ENCODE measurements at places on chromosomes 7 and 10.
A peak's percentile ranks its signal among the peaks of the same experiment; 100 is the strongest.

DNA sequence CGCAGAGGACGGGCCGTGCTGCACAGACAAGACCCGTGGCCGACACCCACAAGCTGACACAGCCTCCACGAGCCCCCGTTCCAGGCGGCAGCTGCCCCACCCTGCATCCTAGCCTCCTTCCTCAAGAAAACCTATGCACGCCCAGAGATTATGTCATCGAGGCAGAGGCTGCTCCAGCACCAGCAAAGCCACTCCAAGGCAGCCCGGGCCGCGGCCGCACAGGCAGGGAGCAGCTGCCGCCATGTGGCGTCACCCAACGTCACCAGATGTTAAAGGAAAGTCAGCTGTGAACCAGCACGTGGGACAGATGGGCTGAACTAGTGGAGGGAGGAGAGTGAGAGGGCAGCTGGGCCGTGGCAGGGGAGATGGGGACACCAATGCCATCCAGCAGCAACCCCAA is 59.8 kb downstream of the STK32C start:
- no peak for DNase-seq

GRCh38 chr7:100489121-100489520 is 5.4 kb downstream of the NYAP1 start:
- DNase-seq: no peak

- DNase-seq: no peak
These were observed 24.3 kb downstream of the PRLHR start for GRCh38 chr10:118571123-118571522.

- peak; percentile 47 for DNase-seq
These were observed 718 bp upstream of the UMAD1 start for GRCh38 chr7:7639847-7640220.

- no peak for DNase-seq
These were observed 138.3 kb downstream of the DOCK4 start for GRCh38 chr7:112067632-112068540.

DNA sequence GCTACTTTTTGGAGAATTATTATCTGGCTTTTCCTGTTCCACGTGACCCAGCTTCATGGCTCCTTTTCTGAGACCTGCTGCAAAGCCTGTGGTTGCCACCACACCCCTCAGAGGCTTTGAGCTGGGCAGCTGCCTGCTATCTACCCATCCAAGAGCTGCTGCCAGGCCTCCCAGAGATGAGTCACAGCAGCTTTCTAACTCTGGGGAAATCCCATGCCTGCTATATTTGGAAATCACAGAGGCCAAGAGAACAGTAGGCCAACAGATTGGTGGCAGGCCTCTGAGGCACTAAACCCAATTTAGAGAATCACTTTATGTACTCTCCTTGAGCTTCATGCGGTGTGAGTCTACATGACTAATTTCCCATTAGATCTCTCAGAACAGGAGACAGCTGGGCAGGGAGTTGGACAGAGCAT is 35.2 kb downstream of the SGCE start:
- peak; percentile 15 for DNase-seq

GRCh38 chr7:117424090-117424829 is 3.0 kb downstream of the ASZ1 start:
- no peak for DNase-seq

- DNase-seq: no peak
These were observed 10.9 kb upstream of the NKX6-2 start for GRCh38 chr10:132796846-132797245.

DNA sequence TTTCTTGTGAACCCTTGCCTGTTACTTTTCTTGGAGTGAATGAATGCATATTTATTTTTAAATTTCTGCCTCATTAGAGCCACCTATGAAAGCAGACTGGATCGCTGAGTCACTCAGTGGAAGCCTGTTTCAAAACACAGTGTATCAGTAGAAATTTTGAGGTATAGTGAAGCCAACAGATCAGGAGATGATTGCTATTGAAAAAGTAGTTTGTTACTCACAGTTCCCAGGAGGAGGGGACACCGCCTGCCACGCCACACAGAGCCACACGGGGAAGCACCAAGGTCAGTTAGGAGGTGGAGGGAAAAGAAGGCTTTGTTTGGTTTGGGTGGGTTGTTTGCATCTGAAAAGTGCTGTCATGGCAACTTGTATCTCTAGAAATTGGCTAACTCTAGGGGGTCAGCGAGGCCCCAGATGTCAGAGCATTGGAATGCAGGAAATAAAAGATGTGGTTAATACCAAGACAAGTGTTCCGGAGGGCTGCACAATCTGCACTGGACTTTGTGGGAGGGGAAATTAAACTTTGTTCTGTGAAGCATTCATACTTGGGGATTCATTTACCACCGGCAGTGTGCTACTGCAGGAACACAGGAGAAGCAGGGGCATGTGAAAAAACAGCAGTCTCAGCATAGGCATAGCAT is 106.4 kb upstream of the SDK1 start:
- no peak for DNase-seq

- DNase-seq: no peak
These were observed 186.0 kb upstream of the SHH start for GRCh38 chr7:155998328-155998691.

DNA sequence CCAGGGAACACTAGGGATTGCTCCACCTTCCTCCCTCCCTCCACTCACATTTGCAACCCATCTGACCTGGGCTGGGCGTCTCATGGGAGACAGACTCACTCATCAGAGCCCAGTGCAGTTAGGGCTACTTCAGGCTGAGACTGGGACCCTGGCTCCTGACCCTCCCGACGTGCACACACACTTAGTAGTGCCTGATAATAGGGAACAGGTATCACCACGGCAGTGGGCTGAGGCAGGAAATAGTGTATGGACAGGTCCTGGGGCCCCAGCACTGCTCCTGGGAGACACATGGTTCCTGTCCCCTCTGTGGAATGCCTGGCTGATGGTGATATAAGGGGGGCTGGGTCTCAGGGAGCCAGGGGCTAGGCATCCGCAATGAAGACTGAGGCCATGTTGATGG is 14.3 kb downstream of the AQP1 start:
- no peak for DNase-seq

- DNase-seq: no peak
These were observed 60.2 kb downstream of the PLPP4 start for GRCh38 chr10:120517196-120517595.

GRCh38 chr10:62769574-62770242 is 34.8 kb upstream of the ADO start:
- no peak for DNase-seq

GRCh38 chr7:16559497-16560179 is 33.0 kb downstream of the LRRC72 start:
- DNase-seq: no peak

- DNase-seq: no peak
These were observed 36.4 kb upstream of the ASL start for GRCh38 chr7:66039094-66039670.

- DNase-seq: no peak
These were observed 368.9 kb downstream of the SORCS1 start for GRCh38 chr10:106795619-106796018.
